A549 treated with AZD2906 at 1 μM for 4 hours (cell line): ENCODE measurements at places on chromosomes 7 and 10. TPM values are rescaled to one million over a fixed set of nuclear protein-coding genes. Genes with fewer than 3 reads are reported as not detected.

Gene RHOBTB1
- 14.9 to 19.1 TPM (median 16.4 TPM) in 5 replicates for total RNA-seq

Gene CRHR2
- total RNA-seq = 0.02 to 0.08 TPM in 2 of 5 replicates, not detected in the others

Gene NOS3
- total RNA-seq = 0.30 to 0.69 TPM (median 0.58 TPM) in 5 replicates

Gene MKI67
- 51.6 to 79.2 TPM (median 58.9 TPM) in 5 replicates for total RNA-seq

Gene AKR1B15
- total RNA-seq = 24.4 to 37.9 TPM (median 33.8 TPM) in 5 replicates

Gene ANLN
- 55.7 to 91.1 TPM (median 63.6 TPM) in 5 replicates for total RNA-seq

Gene CYP2C18
- 0.05 to 0.09 TPM (median 0.06 TPM) in 5 replicates for total RNA-seq

Gene SFTPD
- total RNA-seq = 0.09 to 0.38 TPM (median 0.25 TPM) in 5 replicates

Gene TDRD1
- not detected in 5 replicates for total RNA-seq

Gene XRCC2
- total RNA-seq = 3.3 to 4.8 TPM (median 4.2 TPM) in 5 replicates

Gene GIMAP5
- total RNA-seq = 0.05 to 0.11 TPM (median 0.08 TPM) in 3 of 5 replicates, not detected in the others

Gene EPHB6
- 0.40 to 0.87 TPM (median 0.60 TPM) in 5 replicates for total RNA-seq

Gene TAS2R5
- total RNA-seq = 0.28 to 0.44 TPM (median 0.36 TPM) in 5 replicates

Gene OR6B1
- not detected in 5 replicates for total RNA-seq

Gene SUN3
- not detected in 5 replicates for total RNA-seq

Gene ZNF655
- total RNA-seq = 52.0 to 56.0 TPM (median 53.0 TPM) in 5 replicates

Gene WIPF3
- 0.41 to 0.56 TPM (median 0.48 TPM) in 5 replicates for total RNA-seq

Gene MAT1A
- 0.01 to 0.23 TPM (median 0.08 TPM) in 5 replicates for total RNA-seq

Gene PTPRN2
- total RNA-seq = 0.69 to 1.0 TPM (median 0.77 TPM) in 5 replicates

Gene DLG5
- 34.7 to 40.7 TPM (median 38.6 TPM) in 5 replicates for total RNA-seq

Gene LGI1
- total RNA-seq = not detected in 5 replicates

Gene FBXO24
- 0.22 to 0.35 TPM (median 0.24 TPM) in 5 replicates for total RNA-seq

Gene INSYN2A
- total RNA-seq = 1.4 to 1.8 TPM (median 1.5 TPM) in 5 replicates

Gene ATP5MK
- 466 to 497 TPM (median 484 TPM) in 5 replicates for total RNA-seq

Gene FRAT1
- total RNA-seq = 1.1 to 2.4 TPM (median 2.2 TPM) in 5 replicates

Gene CLCN1
- 0.02 to 0.08 TPM (median 0.03 TPM) in 4 of 5 replicates, not detected in the other for total RNA-seq

Gene RUFY2
- 7.2 to 9.6 TPM (median 8.9 TPM) in 5 replicates for total RNA-seq

Gene C10orf143
- 0.45 to 0.86 TPM (median 0.59 TPM) in 5 replicates for total RNA-seq

Gene ADCYAP1R1
- 0.03 to 0.07 TPM (median 0.03 TPM) in 4 of 5 replicates, not detected in the other for total RNA-seq

Gene AASS
- 0.06 to 0.14 TPM (median 0.10 TPM) in 5 replicates for total RNA-seq

Gene PDZD7
- 0.64 to 1.5 TPM (median 1.1 TPM) in 5 replicates for total RNA-seq

Gene MCM7
- total RNA-seq = 224 to 242 TPM (median 235 TPM) in 5 replicates

Gene DDC
- 0.54 to 1.4 TPM (median 0.93 TPM) in 5 replicates for total RNA-seq

Gene CHCHD2
- 557 to 755 TPM (median 675 TPM) in 5 replicates for total RNA-seq

Gene STOX1
- total RNA-seq = 0.56 to 0.83 TPM (median 0.61 TPM) in 5 replicates

Gene MRC1
- total RNA-seq = 0.01 to 0.02 TPM (median 0.02 TPM) in 4 of 5 replicates, not detected in the other

Gene LRMDA
- 3.8 to 4.7 TPM (median 4.1 TPM) in 5 replicates for total RNA-seq

Gene GPC2
- total RNA-seq = 0.34 to 1.1 TPM (median 0.66 TPM) in 5 replicates

Gene CALML3
- total RNA-seq = not detected in 5 replicates

Gene KCP
- total RNA-seq = 0.11 to 0.21 TPM (median 0.20 TPM) in 5 replicates

Gene IGF2BP3
- 24.0 to 37.3 TPM (median 29.7 TPM) in 5 replicates for total RNA-seq

Gene NUP42
- total RNA-seq = 21.7 to 29.8 TPM (median 24.4 TPM) in 5 replicates

Gene C10orf62
- total RNA-seq = 0.08 to 0.17 TPM (median 0.09 TPM) in 5 replicates

Gene STK31
- total RNA-seq = 0.44 to 0.77 TPM (median 0.66 TPM) in 5 replicates

Gene INMT
- 0.03 TPM in 1 of 5 replicates, not detected in the others for total RNA-seq

Gene UPK3BL1
- total RNA-seq = 7.7 to 15.5 TPM (median 12.6 TPM) in 5 replicates

Gene BLNK
- 0.06 TPM in 1 of 5 replicates, not detected in the others for total RNA-seq

Gene NYAP1
- 4.1 to 7.9 TPM (median 6.7 TPM) in 5 replicates for total RNA-seq

Gene HPSE2
- not detected in 5 replicates for total RNA-seq

Gene UNCX
- total RNA-seq = 0.05 to 0.06 TPM in 2 of 5 replicates, not detected in the others

Gene C7orf57
- 0.29 to 0.35 TPM (median 0.33 TPM) in 5 replicates for total RNA-seq

Gene CPA4
- total RNA-seq = 2.9 to 5.1 TPM (median 3.6 TPM) in 5 replicates

Gene GPR26
- total RNA-seq = not detected in 5 replicates

Gene RTKN2
- 0.75 to 1.0 TPM (median 0.85 TPM) in 5 replicates for total RNA-seq

Gene TBXAS1
- total RNA-seq = 13.9 to 16.9 TPM (median 15.9 TPM) in 5 replicates

Gene GRM3
- not detected in 5 replicates for total RNA-seq

Gene MSMB
- total RNA-seq = not detected in 5 replicates

Gene GHITM
- 196 to 216 TPM (median 196 TPM) in 5 replicates for total RNA-seq

Gene PKD2L1
- total RNA-seq = 0.06 to 0.33 TPM (median 0.16 TPM) in 4 of 5 replicates, not detected in the other
